ENCODE measurements at places on chromosomes 7 and 10.

DNA sequence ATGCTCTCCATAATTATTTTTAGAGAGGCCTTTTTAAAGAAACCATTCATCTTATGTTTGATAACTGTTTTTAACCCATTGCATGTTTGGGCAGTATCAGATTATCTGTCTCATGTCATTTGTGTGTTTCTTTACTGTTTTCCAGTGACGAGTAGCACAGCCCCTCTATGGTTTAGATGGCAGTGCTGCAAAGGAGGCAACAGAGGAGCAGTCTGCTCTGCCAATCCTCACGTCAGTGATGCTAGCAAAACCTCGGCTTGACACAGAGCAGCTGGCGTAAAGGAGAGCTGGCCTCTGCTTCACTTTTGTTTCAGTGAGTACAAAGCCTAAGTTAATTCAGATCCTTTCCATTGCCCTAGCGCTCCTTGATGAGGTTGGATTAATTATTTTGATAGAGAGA, 80.4 kb upstream of the GARIN1A start:
- no peak for DNase-seq

DNA sequence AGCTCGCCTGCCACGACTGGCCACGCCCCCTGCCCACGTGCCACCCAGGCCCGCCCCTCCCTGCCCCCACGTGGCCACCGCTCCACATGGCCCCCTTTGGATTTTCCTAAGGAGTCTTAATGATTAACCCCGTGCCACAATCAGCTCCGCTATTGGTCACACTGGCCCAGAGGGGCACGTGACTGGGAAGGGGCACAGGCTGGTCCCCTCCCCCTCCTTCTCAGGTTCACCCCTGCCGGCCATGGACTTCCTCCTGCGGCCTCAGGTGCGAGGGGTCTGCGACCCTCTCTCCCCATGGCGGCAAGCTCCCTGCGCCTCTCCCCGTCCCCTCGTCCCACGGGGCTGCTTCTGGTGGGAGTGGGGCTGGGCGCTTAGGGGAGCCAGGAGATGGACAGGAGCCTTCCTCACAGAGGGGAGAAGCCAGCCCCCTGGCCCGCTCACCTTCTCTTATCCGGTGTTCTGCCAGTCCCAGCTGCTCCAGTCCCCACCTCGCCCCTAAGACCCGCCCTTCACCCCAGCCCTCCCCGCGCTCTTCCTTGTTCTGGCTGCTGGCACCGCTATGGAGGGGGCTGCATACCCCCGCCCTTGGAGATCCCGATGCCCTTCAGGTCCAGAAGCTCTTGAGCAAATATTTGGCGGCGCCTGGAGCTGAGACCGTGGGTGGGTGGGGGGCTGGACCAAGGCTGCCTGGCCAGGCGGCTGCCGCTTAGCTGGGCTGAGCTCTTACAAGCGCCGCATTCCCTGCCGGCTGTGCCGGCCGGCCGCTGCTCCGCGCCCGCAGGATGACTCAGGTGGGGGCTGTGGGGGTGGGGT, 3.2 kb downstream of the SLC4A2 start:
- peak; percentile 72 for DNase-seq

- no peak for DNase-seq
These were observed 3.2 kb downstream of the SLC35B4 start for GRCh38 chr7:134313543-134313942.

- no peak for DNase-seq
These were observed 14.8 kb downstream of the TPK1 start for GRCh38 chr7:144821067-144821466.

GRCh38 chr7:38330861-38331621, 57.6 kb upstream of the TARP start:
- DNase-seq: no peak
